Renal cortex interstitium (tissue), 15 donors: ENCODE measurements at places on chromosomes 1 and 21. TPM values are rescaled to one million over a fixed set of nuclear protein-coding genes. Genes with fewer than 3 reads are reported as not detected.

DNA sequence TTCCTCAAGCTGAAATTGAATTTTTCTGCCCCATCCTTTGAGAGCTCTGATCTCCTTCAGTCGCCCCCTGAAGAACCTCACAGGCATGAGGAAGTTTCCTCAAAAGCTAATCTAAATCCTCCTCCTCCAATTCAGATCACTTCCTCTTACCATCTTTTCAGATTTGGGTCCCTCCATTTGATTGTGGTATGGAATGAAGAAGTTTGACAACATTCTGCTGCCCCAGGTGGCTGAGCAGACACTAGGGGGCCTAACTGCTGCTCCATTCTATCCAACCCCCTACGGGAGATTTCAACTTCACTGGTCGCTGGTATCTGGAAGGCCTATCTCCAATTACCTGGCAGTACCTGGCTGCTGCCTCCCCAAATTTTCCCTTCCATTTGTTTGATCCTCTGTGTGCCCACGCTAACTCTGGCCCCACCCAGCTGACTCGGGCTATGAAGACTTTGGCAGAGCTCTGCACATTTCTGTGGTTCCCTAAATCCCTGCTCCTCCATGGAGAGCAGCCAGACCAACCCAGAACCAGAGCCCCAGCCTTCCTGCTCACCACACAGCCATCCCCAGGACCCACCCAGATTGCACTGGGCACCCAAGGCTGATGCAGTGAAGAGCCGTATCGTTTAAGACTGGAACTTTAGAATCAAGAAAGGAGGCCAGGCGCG, 7.8 kb downstream of the IRF6 start:
- no peak for DNase-seq

DNA sequence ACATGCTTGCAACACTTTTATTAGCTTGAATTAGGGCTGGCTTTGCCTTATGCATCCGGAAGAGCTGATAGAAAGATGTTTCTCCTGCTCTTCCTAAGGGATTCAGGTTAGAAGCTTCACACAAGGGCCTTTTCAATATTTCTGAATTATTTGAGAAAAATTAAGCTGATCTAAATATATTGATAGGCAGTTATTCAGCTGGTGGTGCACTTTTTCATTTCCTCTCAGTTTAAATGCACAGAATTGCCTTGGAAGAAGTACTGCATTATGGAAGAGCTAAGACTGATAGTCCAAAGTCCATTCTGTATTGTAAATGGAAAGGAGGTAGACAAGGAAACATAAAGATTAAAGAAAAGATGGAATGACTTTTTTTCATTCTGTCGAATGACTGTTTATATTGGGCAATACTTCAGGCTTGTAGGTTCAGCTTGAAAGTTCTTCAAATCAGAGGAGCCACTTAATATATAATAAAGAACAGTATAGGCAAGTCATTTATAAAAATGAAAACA, 398.4 kb upstream of the B3GALT2 start:
- DNase-seq, result no peak

- no peak for DNase-seq
These were observed 95.5 kb upstream of the MARK1 start for GRCh38 chr1:220432408-220432807.

DNA sequence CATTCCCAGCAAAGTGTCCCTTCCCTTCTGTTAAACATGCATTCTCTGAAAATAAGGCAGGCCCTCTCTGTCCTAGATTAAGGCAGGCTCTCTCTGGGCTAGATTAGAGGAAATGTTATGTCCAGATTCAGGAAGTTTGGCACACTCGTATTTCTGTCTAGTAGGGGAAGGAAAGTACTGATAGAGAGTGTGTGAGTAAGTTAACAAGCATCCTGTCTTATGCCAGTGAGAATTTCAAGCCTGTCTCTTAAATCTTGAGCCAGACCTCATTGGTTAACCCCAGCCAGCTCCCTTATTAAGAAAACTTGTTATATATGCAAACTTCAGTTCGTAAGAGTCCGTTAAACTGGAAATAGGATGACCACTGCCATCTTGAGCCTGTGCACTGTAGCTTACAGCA, 31.6 kb downstream of the IGSF5 start:
- DNase-seq, result no peak

- DNase-seq, result no peak
These were observed 1.2 kb upstream of the SLC37A1 start for GRCh38 chr21:42512346-42513034.

- DNase-seq, result no peak
These were observed 3.4 kb upstream of the KRTAP10-5 start for GRCh38 chr21:44583800-44584147.

DNA sequence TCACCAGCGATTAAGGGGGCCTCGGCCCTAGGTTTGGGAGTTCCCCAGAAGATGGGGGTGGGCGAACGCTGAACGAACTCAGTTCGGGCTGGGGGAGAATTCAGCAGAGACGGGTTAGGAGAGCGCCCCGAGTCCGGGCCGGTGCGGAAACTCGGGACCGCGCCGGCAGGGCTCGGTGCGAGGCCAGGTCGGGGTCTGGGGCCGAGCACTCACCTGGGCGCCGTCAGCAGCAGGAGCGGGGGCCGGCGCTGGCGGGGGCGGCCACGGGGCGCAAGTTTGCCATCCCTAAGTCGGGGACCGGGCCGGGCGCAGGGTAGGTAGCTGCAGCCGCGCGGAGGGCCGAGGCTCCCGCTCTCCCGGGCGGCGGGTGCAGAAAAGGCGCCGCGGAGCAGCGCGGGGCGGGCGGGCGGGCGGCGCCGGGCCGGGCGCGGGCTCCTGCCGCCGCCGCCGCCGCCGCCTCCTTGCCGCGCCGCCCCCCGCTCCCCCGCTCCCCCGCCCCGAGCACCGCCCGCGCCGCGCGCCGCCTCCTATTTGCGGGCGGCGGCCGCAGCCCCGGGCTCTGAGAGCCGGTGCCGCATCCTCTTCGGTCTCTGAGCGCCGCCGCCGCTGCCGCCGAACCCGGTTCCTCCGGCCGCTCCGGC, 349 bp downstream of the ADGRB2 start:
- no peak for DNase-seq

The ETNK2 gene
- 22.8 TPM for polyA plus RNA-seq

The DYNLT4 gene
- not detected for polyA plus RNA-seq
